Activated CD8-positive, alpha-beta memory T cell treated with anti-CD3 and anti-CD28 coated beads, Interleukin-2, amount 50 U/mL, for 48 hours (primary cell): ENCODE measurements at places on chromosomes 2 and 18.

DNA sequence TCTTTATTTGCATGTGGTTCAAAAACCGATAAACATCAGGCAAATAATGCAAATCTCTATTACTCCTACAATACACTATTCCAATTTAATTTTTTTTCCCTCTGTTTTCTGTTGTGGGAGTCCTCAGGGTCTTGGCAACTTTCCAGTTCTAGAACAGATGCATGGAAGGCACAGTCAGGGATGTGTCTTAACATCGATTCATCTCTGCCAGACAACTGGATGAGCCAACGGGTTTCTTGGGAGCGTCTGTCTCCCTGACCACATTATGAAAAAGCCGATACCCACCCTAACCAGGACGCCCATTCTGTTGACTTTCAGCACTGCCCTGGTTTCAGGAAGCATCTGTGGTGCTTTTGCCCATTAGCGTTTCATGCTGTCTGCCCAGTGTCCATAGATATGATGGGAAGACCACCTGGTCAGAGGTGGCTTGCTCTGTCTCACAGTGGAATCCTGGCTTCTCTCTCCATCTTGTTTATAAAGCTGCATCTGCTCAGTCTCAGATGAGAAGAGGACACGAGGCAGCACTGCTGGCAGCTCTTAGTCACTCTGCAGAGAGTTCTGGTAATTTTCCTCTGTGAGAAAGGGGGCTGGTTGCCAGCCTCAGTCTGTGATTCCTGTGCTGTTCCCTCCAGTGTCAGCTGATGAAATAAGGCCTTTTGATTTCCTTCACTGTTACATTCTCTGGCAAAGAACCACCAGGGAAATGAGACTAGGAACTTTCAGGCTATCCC, 57.9 kb upstream of the KCNE4 start:
- DNase-seq = no peak

DNA sequence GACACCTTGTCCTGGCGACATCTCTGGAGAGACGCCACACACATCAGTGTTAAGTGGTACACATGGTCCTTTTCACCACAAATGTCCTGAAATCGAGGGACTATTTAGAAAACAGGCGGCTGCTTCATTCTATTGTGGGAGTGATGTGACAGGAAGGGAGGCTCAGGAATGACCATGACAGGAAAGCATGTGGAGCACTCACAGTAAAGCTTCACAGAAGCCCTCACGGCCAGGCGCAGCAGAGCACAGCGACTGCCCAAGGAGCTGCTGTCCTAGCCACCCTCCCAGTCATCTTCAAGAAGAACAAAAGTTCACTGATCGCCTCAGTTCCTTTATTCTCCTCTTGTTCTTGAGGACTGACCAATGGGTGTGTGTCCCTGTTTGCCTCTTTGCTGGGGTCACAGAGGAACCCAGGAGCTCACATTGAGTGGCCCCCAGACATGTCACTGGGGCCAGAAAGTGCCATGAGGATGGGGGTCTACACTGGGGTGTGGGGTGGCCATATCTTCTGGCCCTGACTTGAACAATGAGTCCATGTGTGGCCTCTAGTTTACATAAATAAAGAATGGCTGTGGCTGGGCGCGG, 84.6 kb upstream of the RANBP2 start:
- DNase-seq = no peak

GRCh38 chr2:29502460-29502911, 387.3 kb downstream of the CLIP4 start:
- DNase-seq = no peak

DNA sequence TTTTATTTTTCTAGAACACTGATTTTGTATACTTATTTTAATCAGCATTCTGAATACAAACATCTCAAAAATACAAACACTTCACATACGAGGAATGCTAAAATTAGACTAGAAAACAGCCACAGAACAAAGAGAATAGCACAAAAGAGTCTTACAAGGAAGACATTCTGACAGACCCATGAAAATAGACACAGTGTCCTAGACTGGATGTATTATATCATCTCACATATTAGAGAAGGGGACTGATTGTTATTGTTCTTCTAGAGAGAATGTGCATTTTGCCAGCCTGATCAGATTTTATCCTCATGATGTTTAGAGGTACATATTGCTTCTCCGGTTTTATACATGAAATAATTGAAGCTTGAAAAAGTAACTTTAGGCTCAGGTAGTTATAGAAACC, 357.9 kb downstream of the DPP10 start:
- no peak for DNase-seq

GRCh38 chr2:49857371-49858112, 703.2 kb upstream of the FSHR start:
- no peak for DNase-seq

- no peak for DNase-seq
Observed at GRCh38 chr2:121479882-121480522, 50.7 kb upstream of the RNU4ATAC start.

DNA sequence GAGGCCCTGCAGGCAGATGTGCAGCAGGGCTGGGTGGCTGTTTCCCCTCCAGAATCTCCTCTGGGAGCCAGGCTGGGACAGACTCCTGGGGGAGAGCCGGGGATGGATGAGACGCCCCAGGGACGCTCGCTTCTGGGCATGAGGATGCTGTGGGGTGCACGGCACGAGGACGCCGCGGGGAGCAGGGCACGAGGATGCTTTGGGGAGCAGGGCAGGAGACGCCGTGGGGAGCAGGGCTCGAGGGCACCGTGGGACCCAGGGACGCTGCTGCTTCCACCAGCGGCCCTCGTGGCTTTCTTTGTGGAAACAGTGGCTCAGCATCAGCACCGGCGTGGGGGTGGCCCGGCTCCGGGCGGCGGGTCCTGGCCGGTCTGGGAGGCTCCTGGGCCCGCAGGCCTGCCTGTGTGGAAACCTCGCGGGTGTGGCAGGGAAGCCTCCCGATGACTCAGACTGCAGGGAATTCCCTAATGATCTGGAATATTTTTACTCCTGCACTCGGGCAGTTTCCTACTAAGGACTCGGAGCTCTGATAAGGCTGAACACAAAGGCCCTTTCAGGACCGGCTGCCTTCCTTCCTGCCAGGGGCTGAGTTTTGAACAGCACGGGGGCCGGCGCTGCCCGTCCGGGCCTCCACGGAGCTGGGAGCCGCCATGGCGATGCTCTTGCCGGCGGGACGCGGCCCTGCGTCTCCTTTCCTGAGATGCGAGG, 62.6 kb downstream of the NFATC1 start:
- DNase-seq = no peak

GRCh38 chr2:1717113-1717512, 27.2 kb downstream of the PXDN start:
- no peak for DNase-seq

GRCh38 chr18:78972930-78973331, 6.7 kb upstream of the SALL3 start:
- peak; percentile 46 for DNase-seq

GRCh38 chr2:8196316-8196715, 485.5 kb upstream of the ID2 start:
- DNase-seq = no peak

DNA sequence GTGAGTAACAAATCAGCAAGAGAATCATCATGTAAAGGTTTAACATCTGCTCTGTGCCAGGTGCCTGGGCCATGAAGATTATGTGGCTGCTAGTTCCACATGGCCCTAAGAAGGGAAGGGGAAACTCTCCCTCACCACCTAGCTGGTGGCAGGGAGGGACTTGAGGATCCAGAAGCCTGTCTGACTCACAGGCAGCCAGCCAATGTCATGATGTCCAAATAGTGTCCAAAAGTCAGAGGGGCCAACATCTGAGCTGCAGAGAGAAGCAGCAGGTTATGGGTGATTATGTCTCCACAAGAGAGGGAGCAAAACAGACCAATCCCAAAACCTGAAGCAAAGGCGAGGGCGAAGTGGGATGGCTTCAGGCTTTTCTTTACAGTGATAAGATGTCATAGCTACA, 61.9 kb upstream of the SPP2 start:
- DNase-seq = peak; percentile 18

DNA sequence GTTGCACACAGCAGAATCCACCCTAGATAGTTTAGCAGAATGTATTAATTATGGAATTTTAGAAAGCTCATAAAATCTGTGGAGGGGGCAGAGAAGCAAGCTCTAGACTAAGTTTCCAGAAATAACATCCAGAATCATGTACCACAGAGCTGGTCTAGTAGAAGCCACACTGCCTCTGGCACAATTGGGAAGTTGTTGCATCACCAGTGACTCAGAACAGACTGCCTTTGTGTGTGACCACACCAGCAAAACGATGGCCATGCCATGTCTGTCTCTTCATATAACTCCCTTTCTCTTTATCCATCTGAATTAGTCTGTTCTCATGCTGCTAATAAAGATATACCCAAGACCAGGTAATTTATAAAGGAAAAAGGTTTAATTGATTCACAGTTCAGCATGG, 158.9 kb downstream of the CCDC148 start:
- DNase-seq = no peak

DNA sequence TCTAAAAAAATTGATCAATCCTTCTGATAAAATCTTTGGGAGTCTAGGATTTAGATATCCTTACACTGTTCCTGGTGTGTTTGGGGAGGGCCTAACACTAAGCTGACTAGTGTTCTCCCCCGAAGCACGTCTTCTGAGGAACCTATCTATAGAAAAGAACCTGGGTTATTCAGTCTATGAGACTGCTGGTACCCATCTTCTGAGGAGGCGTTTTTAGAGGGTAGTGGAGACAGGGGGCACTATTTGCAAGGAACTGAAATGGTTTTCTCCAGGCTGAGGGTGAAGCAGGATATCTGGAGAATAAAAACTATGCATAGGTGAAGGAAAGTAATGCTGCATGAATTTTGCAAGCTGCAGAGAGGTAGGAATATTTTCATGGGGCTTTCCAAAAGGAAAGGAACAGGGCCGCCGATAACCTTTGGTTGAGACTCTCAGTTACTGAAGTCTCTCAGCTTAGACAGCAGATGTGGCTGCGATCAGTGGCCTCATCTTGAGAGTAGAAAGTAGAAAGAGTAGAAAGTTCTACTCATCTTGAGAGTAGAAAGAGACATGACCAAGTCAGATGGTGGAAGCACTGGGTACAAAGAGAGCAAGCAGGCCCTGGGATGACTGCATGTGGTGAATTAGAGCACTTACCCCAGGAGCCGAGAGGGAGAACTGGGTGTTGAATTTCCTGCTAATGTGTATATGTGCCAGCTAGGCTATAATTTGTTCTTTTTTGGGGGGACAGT, 31.8 kb upstream of the KCNE4 start:
- no peak for DNase-seq

- DNase-seq = no peak
Observed at GRCh38 chr2:228015741-228016140, 144.3 kb downstream of the DAW1 start.

GRCh38 chr2:234195516-234195915, 145.0 kb downstream of the SPP2 start:
- no peak for DNase-seq

DNA sequence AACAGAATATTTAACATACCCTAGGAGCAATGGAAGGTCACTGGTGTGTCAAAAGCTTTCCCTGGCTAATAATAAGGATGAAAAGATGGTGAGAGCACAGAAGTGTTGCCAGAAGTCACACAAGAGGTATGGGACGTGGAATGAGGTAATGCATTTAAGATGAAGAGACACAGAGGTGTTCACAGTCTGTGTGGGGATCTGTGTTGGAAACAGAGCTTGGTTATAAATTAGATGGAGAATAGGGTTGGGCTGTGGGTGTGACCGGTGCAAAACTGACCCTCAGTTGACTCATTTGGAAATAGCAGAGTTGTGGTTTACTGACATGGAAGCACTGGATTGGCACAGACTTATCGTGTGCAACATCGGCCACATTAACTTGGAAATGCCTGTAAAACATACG, 372.5 kb downstream of the SATB2 start:
- no peak for DNase-seq

DNA sequence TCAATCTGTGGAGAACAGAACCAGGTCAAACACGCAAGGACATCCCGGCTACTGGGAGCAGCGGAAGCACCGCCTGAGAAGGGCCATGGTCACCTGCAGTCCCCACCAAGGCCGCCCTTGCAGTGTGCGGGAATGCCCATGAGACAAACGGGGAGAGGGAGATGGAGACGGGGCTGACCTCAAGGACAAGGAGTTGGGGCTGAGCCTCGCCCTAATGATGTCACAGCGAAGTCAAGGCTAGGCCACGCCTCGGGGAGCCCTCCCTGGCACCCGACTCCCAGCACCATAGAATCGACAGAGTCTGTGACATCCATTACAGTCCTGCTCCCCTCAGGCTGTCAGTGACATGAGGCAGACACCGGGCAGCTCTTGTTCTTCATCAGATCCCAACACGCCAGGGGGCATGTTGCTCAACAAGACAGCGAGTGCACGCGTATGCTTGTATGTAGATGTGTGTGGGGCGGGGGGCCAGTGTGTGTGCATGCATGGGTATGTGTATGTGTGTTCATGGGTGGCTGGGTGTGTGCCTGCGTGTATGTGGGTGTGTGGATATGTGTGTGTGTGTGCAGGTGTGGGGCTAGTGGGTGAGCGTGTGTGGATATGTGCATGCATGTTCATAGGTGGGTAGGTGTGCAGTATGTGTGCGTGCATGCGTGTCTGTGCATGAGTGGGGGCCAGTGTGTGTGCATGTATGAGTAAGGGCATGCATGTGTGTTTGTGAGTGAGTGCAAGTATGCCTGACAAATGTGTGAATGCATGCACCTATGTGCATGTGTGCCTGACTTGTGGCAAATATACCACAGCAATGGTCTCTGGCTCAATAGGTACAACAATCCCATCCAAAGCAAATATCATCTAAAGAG, 57.0 kb downstream of the ANKMY1 start:
- peak; percentile 44 for DNase-seq

DNA sequence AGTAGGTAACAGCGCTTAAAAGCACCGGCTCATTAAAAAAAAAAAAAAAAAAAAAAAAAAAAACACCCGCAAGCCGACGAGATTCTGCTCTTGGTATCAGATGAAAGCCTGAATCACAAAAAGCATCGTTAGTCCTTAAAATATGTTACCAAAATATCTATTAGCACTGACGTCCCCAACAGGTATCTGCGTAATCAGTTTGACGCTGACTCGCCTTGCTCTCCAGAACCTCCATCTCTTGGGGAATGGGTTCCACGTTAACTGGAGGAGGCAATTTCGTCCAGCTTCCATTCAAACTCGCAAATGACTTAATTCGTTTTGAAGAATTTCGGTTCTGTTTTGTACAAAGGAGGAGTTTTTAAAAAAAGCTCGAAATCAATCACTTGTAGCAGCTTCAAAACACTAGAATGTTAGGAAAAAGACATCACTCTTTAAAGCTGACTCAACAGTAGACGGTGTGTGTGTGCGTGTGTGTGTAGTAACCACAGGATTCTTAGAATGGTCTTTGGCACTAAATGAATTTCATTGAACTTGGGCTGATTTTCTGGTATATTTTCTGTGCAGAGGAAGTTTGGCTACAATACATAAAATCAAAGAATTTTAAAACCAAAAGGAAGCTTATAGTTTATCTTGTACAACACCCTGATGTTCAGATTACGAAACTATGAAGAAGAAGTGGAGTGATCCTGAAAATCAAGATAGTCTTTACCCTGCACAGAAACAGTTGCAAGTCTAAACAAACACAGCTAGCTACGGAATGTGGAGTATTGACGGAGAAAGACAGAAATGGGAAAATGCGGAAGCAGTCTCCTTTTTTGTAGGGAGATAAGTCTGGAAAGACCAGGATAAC, 1.1 kb upstream of the PGAP1 start:
- peak; percentile 66 for DNase-seq
